Chondrocyte (in vitro differentiated cells): ENCODE measurements at places on chromosomes 7 and 10.

DNA sequence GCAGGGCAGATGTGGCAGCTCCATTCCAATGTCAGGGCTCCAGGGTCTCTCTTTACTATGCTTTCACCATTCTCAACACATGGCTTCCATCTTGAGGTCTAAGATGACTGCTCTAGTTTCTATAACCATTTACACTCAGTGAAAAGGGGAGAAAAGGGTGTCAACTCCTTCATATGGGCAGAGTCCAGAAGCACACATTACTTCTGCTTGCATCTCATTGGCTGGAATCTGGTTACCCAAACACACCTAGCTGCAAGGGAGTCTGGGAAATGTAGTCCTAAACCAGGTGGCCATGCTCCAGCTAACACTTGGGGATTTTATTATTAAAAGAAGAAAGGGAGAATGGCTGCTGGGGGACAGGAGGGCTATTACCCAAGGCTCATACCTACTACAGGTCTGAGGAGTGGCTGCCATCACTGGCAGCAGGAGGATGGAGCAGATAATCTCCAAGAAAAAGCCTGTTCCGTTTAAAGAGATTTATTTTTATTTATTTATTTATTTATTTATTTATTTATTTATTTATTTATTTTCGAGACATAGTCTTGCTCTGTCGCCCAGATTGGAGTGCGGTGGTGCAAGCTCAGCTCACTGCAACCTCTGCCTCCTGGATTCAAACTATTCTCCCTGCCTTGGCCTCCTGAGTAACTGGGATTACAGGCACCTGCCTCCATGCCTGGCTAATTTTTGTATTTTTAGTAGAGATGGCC is 29.1 kb upstream of the LBX1 start:
- DNase-seq: no peak

GRCh38 chr7:148540041-148540738 is 50.4 kb upstream of the C7orf33 start:
- DNase-seq: no peak

GRCh38 chr10:9209105-9209798 is 1154.8 kb downstream of the GATA3 start:
- DNase-seq: no peak

DNA sequence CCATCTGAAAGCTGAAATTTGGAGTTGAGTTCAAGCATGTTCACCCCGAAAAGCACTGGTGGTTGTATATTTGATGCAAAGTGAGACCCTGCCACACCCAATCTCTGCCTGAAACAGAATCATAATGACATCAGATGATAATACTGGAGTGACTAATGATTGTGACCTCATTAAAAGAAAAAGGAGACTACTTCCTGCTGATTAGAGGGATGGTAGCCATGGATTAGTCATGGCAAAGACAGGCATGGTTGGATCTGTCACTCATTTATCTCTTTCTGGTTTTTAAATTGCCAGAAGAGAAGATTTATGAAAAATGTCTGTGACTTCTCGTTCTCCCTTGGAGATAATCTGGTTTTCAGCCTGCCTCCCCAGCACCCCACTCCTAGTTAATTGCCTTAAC is 101.2 kb downstream of the BAMBI start:
- DNase-seq: no peak
